ENCODE measurements at places on chromosomes 2 and 18. TPM values are rescaled to one million over a fixed set of nuclear protein-coding genes. Genes with fewer than 3 reads are reported as not detected.

GRCh38 chr2:167198009-167198408, 309.7 kb downstream of the XIRP2 start:
- no peak for DNase-seq

The CNTNAP5 gene
- 0.03 TPM for polyA plus RNA-seq

DNA sequence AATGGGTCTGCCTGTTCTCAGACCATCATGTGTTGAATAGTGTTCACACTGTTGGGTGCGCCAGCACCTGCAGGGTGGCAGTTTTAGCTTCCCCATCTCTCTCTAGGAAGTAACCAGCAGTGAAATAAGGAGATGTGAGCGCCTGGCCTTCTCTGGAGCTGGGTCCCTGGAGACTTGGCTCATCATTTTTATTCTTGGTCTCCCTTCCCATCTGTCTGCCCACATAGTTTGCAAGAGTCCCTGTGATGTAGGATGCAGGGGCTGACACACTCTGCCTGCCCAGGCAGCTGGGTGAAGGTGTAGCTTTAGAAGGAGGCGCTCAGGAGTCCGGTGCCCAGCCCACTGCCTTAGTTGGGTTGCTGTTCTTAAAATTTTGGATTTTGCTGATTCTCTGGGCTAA, 172.2 kb downstream of the LDLRAD4 start:
- DNase-seq: no peak

DNA sequence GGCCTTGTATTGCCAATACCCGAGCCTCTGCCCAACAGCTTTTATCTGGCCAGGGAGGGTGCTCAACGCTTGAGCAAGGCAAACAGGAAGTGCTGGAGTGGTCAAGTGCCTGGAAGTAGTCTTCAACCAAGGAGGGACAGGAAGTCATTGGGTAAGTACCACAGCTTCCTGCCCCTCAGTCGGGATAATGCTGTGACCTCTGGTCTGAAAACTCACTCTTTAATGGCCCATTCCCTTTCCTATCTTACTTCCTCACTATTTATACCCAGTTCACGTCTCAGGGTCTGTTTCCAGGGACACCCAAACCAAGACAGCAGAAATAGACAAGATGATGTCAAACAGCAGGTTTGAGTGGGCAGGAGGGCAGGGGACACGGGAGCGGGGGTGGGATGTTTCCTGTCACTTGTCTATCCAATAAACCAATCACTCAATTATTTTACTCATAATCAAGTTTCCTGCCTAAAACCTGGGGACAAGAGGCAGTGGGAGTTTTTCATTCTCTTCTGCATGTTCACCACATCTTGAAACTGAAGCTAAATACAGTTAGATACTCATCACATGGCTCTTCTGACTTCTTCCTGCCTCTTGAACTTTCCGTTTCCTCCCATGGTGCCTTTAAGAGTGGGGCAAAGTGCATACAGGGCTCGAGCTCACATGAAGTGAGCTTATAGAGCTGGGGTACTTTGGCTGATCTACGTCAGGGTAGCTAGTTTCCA, 68.9 kb upstream of the CAB39 start:
- no peak for DNase-seq

GRCh38 chr18:32891130-32891529, 118.3 kb upstream of the KLHL14 start:
- no peak for DNase-seq

DNA sequence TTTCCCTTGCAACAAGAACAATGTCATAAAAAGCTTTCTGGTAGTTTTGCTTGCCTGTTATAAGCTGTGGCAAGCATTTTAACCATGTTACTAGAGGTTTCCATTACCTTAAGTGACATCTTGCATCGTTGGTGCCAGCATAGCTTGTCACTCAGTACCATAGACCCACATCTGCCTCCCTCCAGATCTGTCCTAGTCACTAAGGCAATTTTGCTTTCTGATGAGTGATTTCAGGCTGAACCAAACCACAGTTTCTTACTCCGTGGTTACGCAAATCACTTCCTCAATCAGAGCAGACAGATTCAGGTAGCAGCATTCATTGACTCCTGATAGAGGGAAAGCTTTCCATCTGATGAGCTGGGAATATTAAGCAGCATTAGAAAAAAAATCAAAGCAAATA, 1057.5 kb upstream of the FAM98A start:
- no peak for DNase-seq

- no peak for DNase-seq
Observed at GRCh38 chr2:241087420-241088268, 14.4 kb downstream of the MTERF4 start.

DNA sequence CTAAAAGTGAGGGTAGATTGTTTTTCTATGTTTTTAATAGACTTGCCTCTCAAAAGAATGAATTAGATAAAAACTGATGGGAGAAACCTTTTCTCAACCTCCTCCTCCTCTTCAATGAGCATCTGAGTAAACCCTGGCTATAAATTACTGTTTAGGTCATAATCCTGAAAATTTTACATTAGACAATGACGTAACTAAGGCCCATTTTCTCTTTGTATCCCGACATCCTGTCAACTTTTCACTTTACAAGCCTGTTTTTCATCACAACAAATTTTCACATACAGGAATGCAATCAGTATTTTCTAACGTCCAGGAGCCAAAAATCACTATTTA, 1.3 kb downstream of the SPIRE1 start:
- DNase-seq: no peak

DNA sequence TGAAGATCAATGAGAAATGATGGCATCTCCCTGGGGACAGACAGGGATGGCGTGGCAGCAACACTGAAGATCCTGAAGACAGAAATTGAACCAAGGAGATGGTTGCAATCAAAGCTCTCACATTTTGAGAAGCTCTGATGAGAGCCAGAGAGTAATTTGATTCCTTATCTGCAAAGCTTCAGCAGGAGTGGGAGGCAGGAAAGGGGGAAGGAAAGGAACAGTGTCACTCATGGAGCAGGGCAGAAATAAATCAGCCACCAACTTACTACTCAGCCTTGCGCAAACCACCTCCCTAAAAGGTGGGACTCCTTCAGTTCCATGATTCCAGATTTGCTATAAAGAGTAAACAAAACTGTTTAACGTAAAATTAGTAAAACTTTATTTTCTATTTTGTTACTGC, 119.2 kb downstream of the CACNB4 start:
- no peak for DNase-seq

GRCh38 chr2:60356346-60356745, 197.1 kb downstream of the BCL11A start:
- no peak for DNase-seq

- DNase-seq: no peak
Observed at GRCh38 chr2:28080911-28081310, 190.4 kb downstream of the BABAM2 start.

The AQP12A gene
- 0.76 TPM for polyA plus RNA-seq

The MYOM1 gene
- polyA plus RNA-seq: 731 TPM

The SH3RF3 gene
- polyA plus RNA-seq: 3.9 TPM

- DNase-seq: no peak
Observed at GRCh38 chr2:98771721-98772524, 41.0 kb upstream of the MGAT4A start.

DNA sequence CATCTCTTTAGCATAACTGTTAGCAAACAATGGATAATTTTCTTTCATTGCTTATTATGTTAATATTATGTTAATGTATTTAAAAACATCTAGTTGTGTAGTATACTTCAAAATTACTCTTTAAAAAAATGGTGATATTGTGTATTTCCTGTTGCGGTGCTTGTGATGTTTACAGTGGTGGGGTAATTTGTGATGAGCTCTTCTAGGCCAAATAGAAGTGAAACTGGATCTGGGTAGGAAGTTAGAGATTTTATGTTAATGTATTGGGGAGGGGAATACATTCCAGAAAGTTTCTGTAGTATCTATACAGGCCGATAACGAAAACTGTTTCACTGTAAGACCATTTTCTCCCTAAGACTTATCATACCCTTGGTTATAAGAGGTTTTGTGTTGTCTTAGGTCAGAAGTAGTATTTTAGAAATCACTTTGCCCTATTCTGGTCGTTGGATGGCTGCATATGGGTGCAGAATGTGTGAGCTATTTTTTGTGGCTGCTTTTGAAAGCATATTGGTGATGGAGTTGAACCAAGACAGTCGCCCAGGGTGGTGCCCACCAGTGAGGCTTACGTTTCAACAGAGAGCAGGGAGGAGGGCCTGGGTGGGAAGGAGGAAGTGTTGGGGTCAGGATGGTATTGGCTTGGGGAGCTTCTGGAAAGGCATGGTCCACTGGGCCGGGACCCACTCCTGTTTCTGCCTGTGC, 5.8 kb downstream of the TSHZ1 start:
- no peak for DNase-seq

The ALK gene
- polyA plus RNA-seq: 0.03 TPM

GRCh38 chr2:237412988-237413776, 782 bp downstream of the COL6A3 start:
- no peak for DNase-seq

The CHRNG gene
- 160 TPM for polyA plus RNA-seq

GRCh38 chr2:163493359-163494298, 242.2 kb downstream of the FIGN start:
- no peak for DNase-seq

- no peak for DNase-seq
Observed at GRCh38 chr2:237591141-237591881, 777 bp upstream of the RAB17 start.

GRCh38 chr2:240467659-240468302, 32.3 kb downstream of the GPC1 start:
- DNase-seq: no peak

DNA sequence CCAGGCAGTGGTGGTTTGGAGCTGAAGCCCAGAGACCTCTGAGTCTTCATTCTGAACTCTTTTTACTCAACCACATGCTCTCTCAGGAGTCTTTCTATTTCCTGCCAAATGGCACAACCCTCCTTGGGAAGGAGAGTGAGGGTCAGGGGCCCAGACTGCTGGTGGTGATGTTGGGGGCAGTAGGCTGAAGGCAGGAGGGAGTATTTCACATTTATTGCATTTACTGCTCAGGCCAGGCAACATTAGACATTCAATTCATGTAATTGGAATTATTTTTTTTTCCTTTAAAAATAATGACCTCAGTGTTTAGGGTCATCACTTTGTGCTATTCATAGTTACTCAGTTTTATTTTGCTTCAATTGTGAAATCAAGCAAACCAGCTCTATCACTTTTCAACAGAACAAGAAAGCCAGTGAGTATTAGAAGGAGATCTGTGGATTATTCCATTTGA, 311.3 kb upstream of the NT5C1B start:
- DNase-seq: no peak

DNA sequence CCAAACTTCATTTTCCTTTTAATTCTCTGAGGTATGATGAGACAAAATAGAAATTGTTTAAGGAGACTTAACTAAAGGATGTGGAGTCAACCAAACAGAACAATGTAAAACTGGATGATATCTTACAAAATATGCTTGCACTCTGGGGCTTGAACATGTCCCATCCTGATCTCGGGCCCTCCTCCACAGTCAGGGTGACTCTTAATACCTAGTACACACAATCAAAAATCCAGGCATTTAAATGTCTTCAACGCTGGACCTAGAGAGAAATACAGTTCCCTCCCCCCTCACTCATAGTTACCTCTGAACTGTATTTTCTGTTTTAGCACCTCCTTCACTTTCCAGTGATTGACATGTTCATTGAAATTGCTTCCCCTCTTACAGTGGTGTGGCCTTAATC, 36.9 kb upstream of the SERPINB2 start:
- no peak for DNase-seq

DNA sequence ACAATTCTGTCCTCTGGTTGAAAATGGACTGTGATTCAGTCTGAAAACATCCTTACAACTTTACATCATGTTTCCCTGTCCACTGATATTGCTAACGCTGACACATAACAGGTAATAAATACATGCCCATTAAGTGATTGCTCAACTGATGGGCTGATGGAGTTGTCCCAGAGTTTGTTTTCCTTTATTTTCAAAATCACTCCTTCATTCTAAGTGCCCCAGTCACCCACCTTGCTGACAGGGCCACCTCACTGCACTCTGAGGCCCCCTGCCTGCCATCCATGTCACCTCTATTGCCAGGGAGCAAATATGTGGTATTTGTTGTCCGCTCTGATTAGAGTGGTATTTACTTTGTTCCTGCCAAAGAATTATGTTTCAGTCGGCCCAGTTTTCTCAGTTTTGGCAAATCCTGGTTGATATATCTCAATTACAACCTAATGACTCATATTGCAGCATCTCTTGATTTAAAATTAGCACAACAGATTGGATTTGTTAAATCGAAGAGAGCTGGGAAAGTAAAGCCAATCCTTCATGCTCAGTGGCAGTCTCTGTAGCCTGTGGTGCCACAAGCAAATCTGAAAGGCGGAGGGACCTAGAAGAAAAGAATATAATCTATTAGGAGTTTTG, 105.1 kb downstream of the RDH14 start:
- no peak for DNase-seq

DNA sequence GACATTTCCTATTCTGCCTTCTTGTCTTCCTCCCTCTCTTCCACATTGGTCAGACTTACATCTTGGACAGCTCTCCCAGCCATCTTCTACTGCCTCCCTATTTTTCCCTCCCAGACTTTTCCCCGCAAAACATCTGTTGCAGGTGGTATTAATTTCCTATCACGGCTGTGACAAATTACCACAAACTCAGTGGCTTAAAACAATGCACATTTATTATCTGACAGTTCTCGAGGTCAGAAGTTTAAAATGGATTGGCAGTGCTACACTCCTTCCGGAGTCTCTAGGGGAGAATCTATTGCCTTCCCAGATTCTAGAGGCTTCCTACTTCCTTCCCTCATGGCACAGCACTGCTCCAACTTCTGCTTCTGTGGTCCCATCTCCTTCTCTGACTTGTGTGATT, 33.3 kb downstream of the STRADB start:
- DNase-seq: no peak

DNA sequence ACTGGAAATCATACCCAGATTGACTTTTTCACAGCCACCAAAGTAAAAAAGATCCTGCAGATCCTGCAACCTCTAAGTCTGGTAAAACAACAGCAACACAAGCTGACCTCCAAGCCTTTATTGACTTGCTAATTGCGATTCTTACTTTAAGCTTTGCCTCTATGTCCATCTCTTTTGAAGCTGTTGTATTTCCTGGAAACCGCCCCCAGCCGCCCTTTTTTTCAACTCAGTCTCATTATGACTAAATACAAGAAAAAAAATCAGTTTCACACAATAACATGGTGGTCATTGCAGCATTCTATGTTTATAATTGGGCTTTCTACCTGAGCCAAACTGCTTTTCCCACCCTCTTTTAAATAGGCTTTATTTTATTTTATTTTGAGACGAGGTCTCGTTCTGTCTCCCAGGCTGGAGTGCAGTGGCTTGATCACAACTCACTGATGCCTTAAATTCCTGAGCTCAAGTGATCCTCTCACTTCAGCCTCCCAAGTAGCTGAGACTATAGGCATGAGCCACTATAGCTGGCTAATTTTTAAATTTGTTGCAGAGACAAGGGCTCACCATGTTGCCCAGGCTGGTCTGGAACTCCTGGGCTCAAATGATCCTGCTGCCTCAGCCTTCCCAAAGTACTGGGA, 76.2 kb downstream of the MOGAT1 start:
- no peak for DNase-seq

The RAPH1 gene
- polyA plus RNA-seq: 31.7 TPM

Data from forelimb muscle (tissue), 1 donor.